ENCODE measurements at places on chromosomes 4 and X.
A peak's percentile ranks its signal among the peaks of the same experiment; 100 is the strongest.

DNA sequence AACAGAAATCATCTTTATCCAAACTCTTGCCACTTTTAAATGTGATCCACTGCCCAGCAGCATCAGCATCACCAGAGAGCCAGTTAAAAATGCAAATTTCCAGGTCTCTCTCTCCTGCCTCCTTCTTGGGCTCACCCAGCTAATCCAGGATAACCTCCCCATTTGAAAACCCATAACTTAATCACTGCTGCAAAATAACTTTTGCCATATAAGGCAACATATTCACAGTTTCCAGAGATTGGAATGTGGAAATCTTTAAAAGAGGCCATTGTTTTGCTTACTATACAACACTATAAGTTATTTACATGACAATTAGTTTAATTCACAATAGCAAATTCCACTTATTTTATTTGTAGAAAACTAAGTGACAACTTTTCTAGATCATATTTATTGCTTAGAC lies 4.8 kb upstream of the EXOSC9 start:
- no peak overlapping the region for H3K4me3 ChIP-seq
- H3K27ac ChIP-seq, result no peak overlapping the region
- H3K36me3 ChIP-seq, result no peaks in the 10 kb centered on the region
- DNase-seq, result no peak
- peaks cover 18% of the 10 kb centered on the region for H3K4me1 ChIP-seq

DNA sequence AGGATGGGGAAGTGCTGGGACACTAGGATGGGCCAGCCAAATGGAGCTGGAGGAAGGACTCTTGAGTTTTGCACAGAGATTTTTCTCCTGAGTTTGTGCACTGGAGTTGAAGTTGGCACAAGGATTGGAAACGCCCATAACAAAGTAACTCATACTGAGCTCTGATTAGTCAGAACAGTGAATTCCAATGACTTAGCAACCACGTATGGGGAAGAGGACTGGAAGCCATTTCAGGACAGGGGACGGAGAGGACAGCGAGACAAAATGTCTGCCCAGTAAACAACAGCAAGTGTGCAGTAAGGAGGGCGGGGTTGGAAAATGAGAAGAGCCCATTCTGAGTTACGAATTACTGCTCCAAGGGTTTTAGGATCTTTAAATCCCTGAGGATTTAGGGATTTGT lies 5.9 kb downstream of the RIPPLY1 start:
- no peaks in the 10 kb centered on the region for H3K36me3 ChIP-seq
- H3K27me3 ChIP-seq, result peaks cover 6% of the 10 kb centered on the region
- H3K27ac ChIP-seq, result no peak overlapping the region
- H3K4me1 ChIP-seq, result peaks cover 4% of the 10 kb centered on the region

DNA sequence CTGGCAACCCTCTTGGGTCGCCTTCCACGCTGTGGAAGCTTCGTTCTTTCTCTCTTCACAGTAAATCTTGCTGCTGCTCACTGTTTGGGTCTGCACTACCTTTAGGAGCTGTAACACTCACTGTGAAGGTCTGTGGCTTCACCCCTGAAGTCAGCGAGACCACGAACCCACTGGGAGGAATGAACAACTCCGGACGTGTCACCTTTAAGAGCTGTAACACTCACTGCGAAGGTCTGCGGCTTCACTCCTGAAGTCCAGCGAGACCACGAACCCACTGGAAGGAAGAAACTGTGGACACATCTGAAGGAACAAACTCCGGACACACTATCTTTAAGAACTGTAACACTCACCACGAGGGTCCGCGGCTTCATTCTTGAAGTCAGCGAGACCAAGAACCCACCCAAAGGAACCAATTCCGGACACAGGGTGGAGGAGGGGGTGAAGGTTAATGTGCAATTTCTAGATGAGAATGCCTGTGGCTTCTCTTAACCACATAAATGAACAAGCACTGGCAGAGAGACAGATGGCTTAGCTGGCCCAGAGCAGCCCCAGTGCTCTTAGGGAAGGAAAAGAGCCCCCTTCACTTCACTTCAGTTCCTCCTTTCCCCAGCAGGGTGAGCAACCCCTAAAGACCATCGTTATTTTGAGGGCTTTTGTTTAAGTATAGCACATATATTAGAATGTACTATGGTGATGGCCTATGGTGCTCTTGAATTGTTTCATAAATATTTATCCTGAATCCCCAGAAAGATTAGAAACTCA lies 73.0 kb downstream of the LUZP4 start:
- no peak for DNase-seq
- no peak overlapping the region for H3K4me3 ChIP-seq
- no peaks in the 10 kb centered on the region for H3K36me3 ChIP-seq
- H3K27me3 ChIP-seq, result no peaks in the 10 kb centered on the region

- no peak overlapping the region for H3K4me3 ChIP-seq
- no peaks in the 10 kb centered on the region for H3K27me3 ChIP-seq
- H3K4me1 ChIP-seq, result peaks cover 6% of the 10 kb centered on the region
Measured at GRCh38 chrX:70488856-70489255, 44.2 kb downstream of the DLG3 start.

GRCh38 chrX:16666541-16666940 lies 16.6 kb downstream of the S100G start:
- peaks cover 47% of the 10 kb centered on the region for H3K36me3 ChIP-seq
- no peak for DNase-seq
- no peak overlapping the region for H3K4me3 ChIP-seq
- no peaks in the 10 kb centered on the region for H3K27me3 ChIP-seq
- no peaks in the 10 kb centered on the region for H3K4me1 ChIP-seq

GRCh38 chr4:89266128-89266527 lies 41.5 kb downstream of the GPRIN3 start:
- no peak for DNase-seq
- H3K4me1 ChIP-seq, result no peaks in the 10 kb centered on the region
- H3K27ac ChIP-seq, result no peak overlapping the region
- no peak overlapping the region for H3K4me3 ChIP-seq

- H3K36me3 ChIP-seq, result peaks cover 17% of the 10 kb centered on the region
- no peaks in the 10 kb centered on the region for H3K27me3 ChIP-seq
- H3K27ac ChIP-seq, result no peak overlapping the region
- peaks cover 3% of the 10 kb centered on the region for H3K4me1 ChIP-seq
Measured at GRCh38 chrX:72142094-72142793, 10.5 kb upstream of the RTL5 start.

DNA sequence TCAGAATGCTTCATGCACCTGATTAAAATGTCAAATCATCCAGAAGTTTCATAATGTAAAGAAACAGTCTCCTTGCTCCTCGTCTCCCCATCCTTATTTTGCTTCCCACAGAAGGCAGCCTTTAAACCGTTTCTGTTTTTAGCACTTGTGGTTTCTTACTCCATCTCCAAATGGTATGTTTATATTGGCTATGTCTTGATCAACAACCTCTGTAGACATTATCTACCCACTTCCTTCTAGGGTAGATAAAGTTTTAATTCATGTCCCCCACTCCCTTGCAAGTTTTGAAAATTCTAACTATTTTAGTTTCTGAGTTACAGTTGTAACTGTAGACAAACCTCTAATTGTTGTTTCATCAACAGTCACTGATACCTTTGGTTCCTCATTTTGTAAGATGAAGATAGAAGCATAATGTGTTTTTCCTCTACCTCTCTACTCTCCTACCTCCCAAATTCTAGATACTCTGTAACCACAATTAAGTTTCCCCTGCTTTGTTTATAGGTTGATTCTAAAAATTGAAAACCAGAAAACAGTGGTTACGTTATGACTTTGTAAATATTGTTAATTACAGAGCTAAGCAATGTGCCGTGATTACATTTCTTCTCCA lies 291.7 kb upstream of the GATB start:
- H3K4me1 ChIP-seq, result peaks cover 26% of the 10 kb centered on the region
- peak overlapping the region; percentile 62 for H3K27ac ChIP-seq
- no peak for DNase-seq
- no peak overlapping the region for H3K4me3 ChIP-seq
- peaks cover 9% of the 10 kb centered on the region for H3K36me3 ChIP-seq

DNA sequence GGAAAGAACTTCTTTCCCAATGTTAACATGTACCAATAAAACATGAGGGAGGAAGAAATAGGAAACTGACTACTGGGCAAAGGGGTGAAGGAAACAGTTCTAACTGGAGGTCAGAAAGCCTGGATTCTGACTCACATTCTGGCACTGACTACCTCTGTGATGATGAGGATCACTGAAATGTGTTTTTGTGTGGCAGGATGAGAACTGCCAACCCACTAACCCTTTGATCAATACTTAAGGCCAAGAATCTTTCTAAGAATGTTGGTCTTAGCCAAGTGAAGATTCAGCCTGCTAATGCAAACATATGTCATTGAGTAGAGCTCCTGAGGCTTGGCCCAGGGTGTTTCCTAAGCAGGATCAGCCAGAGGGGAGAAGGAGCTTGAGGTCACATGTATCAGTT lies 4.6 kb downstream of the ALAS2 start:
- DNase-seq, result no peak
- no peaks in the 10 kb centered on the region for H3K4me1 ChIP-seq
- no peak overlapping the region for H3K27ac ChIP-seq
- no peaks in the 10 kb centered on the region for H3K27me3 ChIP-seq
- no peaks in the 10 kb centered on the region for H3K36me3 ChIP-seq

DNA sequence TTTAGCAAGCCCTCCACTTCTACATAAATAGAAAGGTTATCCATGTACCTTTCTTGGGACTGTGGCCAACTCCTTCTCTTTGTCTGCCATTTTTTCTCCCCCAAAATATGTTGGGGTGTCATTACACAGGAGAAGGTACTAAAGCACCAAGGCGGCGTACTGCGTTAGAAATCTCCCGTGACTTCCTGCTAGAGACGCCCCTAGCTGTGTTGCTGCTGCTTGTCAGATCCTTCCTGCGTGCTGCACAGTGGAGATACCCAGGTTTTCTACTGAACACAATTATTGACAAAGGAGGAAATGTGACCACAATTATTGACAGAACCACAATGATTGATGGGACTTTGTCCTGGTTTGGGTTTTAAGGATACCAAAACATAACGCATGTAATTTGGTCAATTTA lies 97.7 kb downstream of the EFHC2 start:
- H3K27me3 ChIP-seq, result no peaks in the 10 kb centered on the region
- DNase-seq, result no peak
- no peaks in the 10 kb centered on the region for H3K4me1 ChIP-seq

- H3K27ac ChIP-seq, result peak overlapping the region; percentile 22
- no peak for DNase-seq
- H3K27me3 ChIP-seq, result no peaks in the 10 kb centered on the region
- peaks cover 7% of the 10 kb centered on the region for H3K4me1 ChIP-seq
Measured at GRCh38 chr4:74659576-74660411, 134.5 kb downstream of the BTC start.

DNA sequence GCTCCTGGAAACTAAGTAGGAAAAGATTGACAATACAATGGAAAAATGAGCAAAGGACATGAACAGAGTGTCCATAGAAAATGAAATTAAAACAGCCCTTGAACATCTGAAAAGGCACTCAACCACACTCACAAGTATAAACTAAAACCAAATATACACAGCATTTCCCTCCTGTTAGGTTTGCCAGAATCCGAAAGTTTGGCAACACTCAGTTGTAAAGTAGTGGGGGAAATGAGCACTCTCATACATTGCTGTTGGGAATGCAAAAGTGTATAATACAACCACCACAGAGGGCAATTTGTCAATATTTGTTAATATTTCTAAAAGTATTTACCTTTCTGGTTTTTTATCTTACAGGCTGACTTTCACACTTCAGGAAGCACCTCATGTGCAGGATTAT lies 84.2 kb upstream of the TMEM164 start:
- DNase-seq, result no peak
- no peak overlapping the region for H3K27ac ChIP-seq
- no peaks in the 10 kb centered on the region for H3K36me3 ChIP-seq
- peaks cover 2% of the 10 kb centered on the region for H3K27me3 ChIP-seq
- peaks cover 12% of the 10 kb centered on the region for H3K4me1 ChIP-seq
- no peak overlapping the region for H3K4me3 ChIP-seq

- DNase-seq, result no peak
- H3K36me3 ChIP-seq, result no peaks in the 10 kb centered on the region
- no peak overlapping the region for H3K4me3 ChIP-seq
- H3K27me3 ChIP-seq, result no peaks in the 10 kb centered on the region
- no peak overlapping the region for H3K27ac ChIP-seq
- H3K4me1 ChIP-seq, result peaks cover 13% of the 10 kb centered on the region
Measured at GRCh38 chr4:8283631-8284121, 14.1 kb downstream of the HTRA3 start.

DNA sequence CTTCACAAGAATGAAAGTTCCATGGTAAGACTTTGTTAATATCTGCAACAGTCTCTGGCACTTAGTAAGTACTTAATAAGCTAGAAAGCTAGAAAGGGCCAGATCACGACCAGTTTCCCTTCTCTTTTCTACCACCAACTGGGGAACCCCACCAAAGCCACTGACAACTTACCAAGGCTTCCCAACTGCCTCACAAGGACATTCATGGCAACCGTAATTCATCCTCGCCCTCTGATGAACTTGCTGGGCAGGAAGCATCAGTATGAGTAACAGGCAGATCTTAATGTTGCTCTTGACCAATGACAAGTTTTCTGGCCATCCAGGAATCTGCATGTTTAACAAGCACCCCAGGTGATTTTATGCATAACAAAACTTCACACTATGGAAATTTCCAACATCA lies 23.2 kb upstream of the ZCCHC13 start:
- H3K36me3 ChIP-seq, result peaks cover 2% of the 10 kb centered on the region
- peaks cover 6% of the 10 kb centered on the region for H3K4me1 ChIP-seq
- no peak for DNase-seq
- no peak overlapping the region for H3K4me3 ChIP-seq
- H3K27me3 ChIP-seq, result no peaks in the 10 kb centered on the region
- H3K27ac ChIP-seq, result no peak overlapping the region

DNA sequence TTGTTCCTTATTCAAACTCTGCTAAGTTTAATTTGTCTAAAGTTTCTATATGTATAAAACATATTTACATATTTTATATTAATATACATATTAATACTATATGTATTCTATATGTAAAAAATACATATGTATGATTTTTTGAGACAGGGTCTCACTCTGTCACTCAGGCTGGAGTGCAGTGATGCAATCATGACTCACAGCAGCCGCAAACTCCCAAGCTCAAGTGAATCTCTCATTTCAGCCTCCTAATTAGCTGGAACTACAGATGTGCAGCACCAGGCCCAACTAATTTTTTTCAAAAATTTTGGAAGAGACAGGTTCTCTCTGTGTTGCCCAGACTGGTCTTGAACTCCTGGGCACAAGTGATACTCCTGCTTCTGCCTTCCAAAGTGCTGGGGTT lies 684.9 kb downstream of the TRAM1L1 start:
- no peaks in the 10 kb centered on the region for H3K36me3 ChIP-seq
- no peak overlapping the region for H3K27ac ChIP-seq
- no peaks in the 10 kb centered on the region for H3K27me3 ChIP-seq
- no peak overlapping the region for H3K4me3 ChIP-seq

GRCh38 chr4:2786794-2787229 lies 6.1 kb upstream of the SH3BP2 start:
- H3K36me3 ChIP-seq, result no peaks in the 10 kb centered on the region
- no peak for DNase-seq
- H3K27me3 ChIP-seq, result peaks cover 14% of the 10 kb centered on the region
- H3K4me3 ChIP-seq, result no peak overlapping the region

DNA sequence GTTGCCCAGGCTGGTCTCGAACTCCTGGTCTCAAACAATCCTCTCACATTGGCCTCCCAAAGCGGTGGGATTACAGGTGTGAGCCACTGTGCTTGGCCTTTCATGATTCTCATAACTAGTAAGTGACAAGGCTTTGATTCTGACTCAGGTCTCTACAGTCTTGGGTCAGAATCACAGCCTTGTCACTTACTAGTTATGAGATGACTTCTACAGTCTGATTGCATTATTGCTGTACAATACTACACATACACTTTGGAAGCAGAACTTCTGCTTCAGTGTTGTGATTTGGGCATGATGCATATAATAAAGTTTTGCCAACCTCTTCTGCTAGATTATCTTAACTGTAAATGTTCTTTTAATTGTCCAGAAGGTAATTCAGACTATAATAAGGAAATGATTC lies 123.3 kb downstream of the KDM6A start:
- H3K36me3 ChIP-seq, result peaks cover 10% of the 10 kb centered on the region
- no peaks in the 10 kb centered on the region for H3K27me3 ChIP-seq
- no peak overlapping the region for H3K4me3 ChIP-seq
- no peak for DNase-seq
- H3K4me1 ChIP-seq, result peaks cover 23% of the 10 kb centered on the region

All from mesothelial cell of epicardium (in vitro differentiated cells).